ENCODE measurements at places on chromosomes 1 and 21.

DNA sequence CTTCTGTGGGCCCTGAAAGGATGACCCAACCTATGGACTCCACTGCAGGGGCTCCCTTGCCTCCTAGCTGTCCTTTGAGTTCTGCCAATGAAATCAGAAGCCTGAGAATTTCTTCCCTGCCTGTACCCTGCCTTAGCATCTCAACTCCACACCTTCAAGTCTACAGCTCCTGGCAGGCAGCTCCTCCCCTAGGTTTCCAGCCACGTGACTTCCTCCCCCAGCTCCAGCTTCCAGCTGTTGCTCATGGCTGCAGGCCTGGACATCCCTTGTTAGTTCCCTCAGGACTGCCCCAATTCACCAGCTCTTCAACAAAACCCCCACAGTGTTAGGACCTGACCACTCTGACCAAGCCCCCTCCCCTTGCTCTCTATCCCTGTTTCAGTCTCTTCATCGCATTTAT is 2.4 kb downstream of the RCAN1 start:
- H3K27ac ChIP-seq, result no peak overlapping the region
- peaks cover 50% of the 10 kb centered on the region for H3K27me3 ChIP-seq

DNA sequence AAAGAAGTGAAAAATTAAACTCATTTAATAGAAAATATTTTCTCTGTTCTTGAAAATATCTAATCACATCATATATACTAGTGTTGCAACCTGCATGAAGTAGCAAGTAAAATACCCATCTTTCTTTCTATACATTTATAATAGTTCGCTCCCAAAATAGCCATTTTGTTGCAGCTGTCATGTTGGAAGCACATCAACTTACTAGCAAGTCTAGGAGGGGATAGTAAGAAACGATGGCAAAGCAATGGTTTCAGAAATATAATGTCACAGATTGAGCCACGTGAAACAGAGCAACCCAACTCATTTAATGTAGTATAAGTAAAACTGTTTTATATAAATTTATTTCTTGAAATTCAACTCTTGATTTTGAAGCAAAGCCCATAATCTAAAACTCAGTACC is 521.8 kb downstream of the LRRIQ3 start:
- DNase-seq, result no peak
- H3K27ac ChIP-seq, result no peak overlapping the region
- no peaks in the 10 kb centered on the region for H3K36me3 ChIP-seq

DNA sequence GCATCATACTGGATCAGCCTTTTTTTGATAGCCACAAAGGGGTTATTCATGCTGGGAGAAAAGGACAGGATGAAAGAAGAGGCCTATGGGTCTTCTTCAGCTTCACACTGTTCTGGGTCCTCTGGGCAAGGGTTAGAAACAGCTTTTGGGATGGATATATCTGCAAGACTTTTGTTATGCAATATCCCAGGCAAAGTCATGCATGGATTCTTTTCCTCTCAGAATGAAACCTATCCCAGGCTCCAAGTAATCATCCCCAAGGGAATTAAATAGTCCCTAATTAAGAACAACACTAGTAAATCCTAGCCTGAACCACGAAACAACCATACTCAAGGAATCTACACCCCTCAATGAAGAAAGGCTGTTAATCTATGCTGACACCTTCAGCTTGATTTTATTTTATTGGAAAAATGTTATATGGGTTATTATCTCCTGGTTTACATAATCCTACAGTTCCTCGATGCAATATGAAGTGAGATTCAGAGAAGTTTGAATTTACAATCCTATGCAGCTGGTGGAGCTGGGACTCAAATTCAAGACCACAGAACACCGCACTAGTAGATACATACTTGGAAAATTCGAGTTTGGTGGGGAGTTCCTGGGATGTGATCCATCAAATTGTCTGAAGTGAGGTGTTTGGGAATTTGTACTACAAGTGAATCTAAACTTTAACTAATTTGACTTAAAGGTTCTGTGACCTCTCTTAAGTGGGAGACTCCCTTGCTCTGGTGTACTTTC is 338.6 kb downstream of the TBX15 start:
- H3K27ac ChIP-seq, result no peak overlapping the region
- H3K36me3 ChIP-seq, result no peaks in the 10 kb centered on the region
- DNase-seq, result no peak
- H3K4me3 ChIP-seq, result no peak overlapping the region
- peaks cover 57% of the 10 kb centered on the region for H3K27me3 ChIP-seq

- no peaks in the 10 kb centered on the region for H3K27me3 ChIP-seq
- peak overlapping the region; percentile 34 for H3K27ac ChIP-seq
- H3K4me3 ChIP-seq, result peak overlapping the region; percentile 95
- no peaks in the 10 kb centered on the region for H3K36me3 ChIP-seq
- peaks cover 56% of the 10 kb centered on the region for H3K4me1 ChIP-seq
Observed at GRCh38 chr1:26020941-26021646, 481 bp upstream of the EXTL1 start.

- H3K27me3 ChIP-seq, result no peaks in the 10 kb centered on the region
- H3K4me1 ChIP-seq, result peaks cover 7% of the 10 kb centered on the region
- H3K27ac ChIP-seq, result no peak overlapping the region
- no peak for DNase-seq
Observed at GRCh38 chr1:198776602-198777029, 137.8 kb downstream of the PTPRC start.

- no peaks in the 10 kb centered on the region for H3K36me3 ChIP-seq
- DNase-seq, result no peak
- H3K27me3 ChIP-seq, result peaks cover 16% of the 10 kb centered on the region
Observed at GRCh38 chr1:53414632-53415031, 44.6 kb upstream of the DMRTB1 start.

DNA sequence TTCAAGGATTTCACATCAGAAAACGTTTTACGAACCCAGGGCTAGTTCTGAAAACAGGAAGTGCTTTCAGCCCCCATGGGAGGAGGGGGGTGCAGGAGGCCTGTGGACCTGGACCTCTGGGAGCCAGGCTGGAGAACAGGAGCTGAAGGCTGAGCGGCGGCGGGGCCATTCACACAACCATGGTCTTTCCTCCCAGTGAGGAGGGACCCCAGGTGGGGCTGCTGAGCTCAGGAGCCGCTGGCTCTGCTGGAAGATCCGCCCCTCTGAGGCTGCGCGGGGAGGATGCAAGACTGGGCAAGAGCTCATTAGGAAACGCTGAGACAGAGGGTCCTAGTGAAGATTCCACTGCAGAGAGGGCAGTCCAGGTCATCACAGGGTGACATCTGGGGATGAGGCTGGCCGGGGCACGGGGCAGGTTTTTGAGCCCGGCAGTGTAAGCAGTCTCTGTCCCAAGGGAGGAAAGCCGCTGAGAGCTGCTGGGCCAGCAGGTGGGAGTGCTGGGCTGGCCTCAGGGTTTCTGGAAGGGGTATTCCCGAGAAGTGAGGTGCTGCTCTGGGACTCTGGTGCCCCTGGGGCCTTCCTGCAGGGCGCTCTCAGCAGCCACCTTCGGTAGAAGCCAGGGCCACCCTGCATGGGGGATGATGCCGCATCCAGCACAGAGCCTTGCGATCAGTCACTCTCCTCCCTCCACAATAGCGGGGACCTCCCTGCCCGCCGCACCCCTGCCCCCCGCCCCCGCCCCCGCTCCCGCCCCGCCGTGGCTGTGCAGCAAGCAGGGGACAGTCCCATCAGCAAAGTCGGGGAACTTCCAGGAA is 7.5 kb downstream of the MX2 start:
- peak; percentile 43 for DNase-seq
- H3K4me1 ChIP-seq, result peaks cover 10% of the 10 kb centered on the region
- H3K4me3 ChIP-seq, result peak overlapping the region; percentile 74
- H3K36me3 ChIP-seq, result no peaks in the 10 kb centered on the region

DNA sequence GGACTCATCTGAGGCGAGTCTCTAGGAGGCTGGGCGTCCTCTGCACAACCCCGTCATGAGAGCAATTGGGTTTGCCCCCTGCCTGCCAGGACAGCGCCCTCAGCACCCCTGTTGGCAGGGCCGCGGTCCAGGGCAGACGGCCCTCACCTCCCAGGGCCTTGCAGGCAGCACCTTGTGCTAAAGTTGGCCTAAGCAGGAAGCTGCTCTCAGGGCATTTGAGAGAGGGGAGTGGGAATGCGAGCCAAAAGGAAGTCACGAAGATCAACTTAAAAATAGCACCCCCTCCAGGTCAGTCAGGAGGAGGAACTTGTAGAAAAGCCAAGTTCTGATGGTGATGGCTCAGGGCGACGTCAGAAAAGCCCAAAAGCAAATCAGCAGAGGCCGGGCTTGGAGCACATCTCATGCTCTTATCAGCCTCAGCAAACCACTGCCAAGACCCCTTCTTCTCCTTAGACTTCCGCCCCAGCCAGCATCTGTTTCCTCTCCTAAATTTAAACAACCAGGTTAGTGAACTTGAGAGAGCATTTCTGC is 12.6 kb upstream of the ADORA3 start:
- no peak for DNase-seq
- H3K27me3 ChIP-seq, result no peaks in the 10 kb centered on the region
- peak overlapping the region; percentile 44 for H3K27ac ChIP-seq

DNA sequence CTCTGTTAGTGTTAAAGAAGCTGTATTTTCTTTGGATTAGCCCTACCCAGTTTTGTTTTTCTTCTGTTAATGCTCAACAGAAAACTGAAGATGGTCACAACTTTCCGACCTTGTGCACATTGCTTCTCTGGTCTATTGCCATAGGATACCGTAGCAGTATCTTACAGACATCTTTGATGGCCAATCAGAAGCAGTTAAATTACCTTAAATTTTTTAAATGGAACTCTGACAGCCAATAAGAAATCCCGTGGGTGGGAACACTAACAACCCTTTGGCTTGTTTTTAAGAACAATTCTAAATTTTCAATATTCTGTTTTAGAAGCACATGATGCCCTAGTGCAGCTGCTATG is 17.2 kb downstream of the NFYC start:
- peaks cover 3% of the 10 kb centered on the region for H3K36me3 ChIP-seq
- peaks cover 48% of the 10 kb centered on the region for H3K4me1 ChIP-seq
- peak overlapping the region; percentile 99 for H3K27ac ChIP-seq
- H3K4me3 ChIP-seq, result peak overlapping the region; percentile 99

DNA sequence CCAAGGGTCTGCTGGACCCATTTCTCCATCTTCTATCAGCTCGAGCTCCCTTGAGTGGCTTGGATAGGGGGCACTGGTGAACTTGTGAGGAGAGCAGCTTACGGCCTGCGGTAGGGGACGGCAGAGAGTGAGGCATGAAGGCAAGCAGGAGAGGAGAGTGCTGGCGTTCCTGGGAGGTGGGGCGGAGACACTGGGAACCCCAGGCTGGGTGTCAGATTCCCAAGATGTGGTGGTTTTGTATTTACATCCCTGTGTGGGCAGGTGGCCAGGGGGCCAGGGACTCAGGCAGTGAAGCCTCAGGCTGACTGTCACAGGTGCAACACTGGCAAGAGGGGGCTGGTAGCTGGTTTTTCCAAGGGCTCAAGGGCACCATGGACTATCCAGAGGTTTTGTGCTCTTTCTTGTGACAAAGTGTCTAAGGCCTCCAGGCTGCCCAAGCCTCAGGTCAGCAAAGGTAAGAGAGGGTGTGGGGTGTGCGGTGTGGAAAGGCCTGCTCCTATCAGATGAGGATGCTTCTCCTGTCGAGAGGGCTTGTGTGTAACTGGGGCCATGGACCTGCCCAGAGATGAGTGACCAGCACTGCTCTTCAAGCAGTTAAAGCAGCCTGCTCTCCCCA is 45.1 kb upstream of the ROR1 start:
- H3K27ac ChIP-seq, result no peak overlapping the region
- DNase-seq, result no peak
- no peaks in the 10 kb centered on the region for H3K27me3 ChIP-seq
- peaks cover 2% of the 10 kb centered on the region for H3K36me3 ChIP-seq
- peaks cover 18% of the 10 kb centered on the region for H3K4me1 ChIP-seq
- no peak overlapping the region for H3K4me3 ChIP-seq

- H3K4me3 ChIP-seq, result no peak overlapping the region
- peak overlapping the region; percentile 40 for H3K27ac ChIP-seq
- peaks cover 13% of the 10 kb centered on the region for H3K4me1 ChIP-seq
Observed at GRCh38 chr1:24754229-24754628, 9.0 kb downstream of the CLIC4 start.

- DNase-seq, result no peak
- H3K4me3 ChIP-seq, result peak overlapping the region; percentile 90
- peaks cover 19% of the 10 kb centered on the region for H3K36me3 ChIP-seq
- H3K27ac ChIP-seq, result peak overlapping the region; percentile 54
- no peaks in the 10 kb centered on the region for H3K27me3 ChIP-seq
Observed at GRCh38 chr1:46342677-46343350, 2.2 kb downstream of the NSUN4 start.

DNA sequence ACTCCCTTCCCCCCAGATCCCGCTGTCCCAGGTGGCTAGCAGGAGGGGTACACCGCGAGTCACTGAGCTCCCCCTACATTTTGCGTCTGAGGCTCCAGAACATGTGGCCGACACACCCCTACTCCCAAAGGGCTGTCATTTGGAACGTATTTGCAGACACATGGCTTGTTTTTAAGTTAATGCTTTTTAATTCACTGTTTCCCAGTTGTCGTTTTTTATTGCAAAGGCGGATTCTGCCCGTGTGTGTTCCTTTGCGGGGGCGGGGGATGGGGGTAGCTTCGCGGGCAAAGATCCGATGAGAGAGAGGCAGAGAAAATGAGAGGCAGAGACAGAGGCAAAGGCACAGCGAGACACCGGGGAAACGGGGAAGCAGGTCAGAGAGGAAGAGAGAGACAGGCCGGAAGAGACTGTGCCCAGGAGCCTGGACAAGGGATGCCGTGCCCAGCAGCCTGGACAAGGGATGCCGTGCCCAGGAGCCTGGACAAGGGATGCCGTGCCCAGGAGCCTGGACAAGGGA is 270.2 kb downstream of the FOXD2 start:
- no peak for DNase-seq
- H3K4me3 ChIP-seq, result peak overlapping the region; percentile 35
- H3K27ac ChIP-seq, result no peak overlapping the region
- no peaks in the 10 kb centered on the region for H3K36me3 ChIP-seq

DNA sequence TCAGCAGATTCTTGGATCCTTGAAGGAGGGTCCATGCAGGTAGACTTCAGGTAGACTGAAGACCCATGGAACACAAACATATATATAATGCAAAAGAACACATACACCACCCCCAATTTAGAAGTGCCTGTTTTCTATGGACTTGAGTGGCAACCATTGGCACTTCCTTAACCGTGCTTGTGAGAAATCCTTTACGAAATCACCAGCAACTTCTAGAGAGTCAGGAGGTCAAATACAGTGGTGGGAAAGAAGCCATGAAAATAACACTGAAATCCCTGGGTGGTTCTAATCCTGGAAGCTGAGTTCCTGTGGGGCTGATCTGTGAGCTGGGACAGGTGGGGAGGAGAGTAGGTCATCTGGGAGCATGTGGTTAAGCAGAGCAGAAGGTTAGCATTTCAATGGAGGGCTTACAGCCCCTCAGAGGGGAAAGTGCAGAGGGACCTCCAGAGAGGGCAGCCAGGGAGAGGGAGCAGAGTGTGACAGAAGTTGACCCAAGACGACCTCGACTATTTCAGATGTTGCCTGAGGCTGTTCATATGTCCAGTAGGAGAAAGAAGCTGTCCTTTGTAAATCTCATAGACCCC is 13.0 kb upstream of the IL10 start:
- no peak overlapping the region for H3K4me3 ChIP-seq
- no peak overlapping the region for H3K27ac ChIP-seq
- no peak for DNase-seq
- no peaks in the 10 kb centered on the region for H3K4me1 ChIP-seq
- no peaks in the 10 kb centered on the region for H3K36me3 ChIP-seq

Measured in mesothelial cell of epicardium (in vitro differentiated cells).